ENCODE measurements at places on chromosomes 7 and 10.

GRCh38 chr10:60629332-60629731 is 148.9 kb upstream of the CDK1 start:
- DNase-seq = no peak

DNA sequence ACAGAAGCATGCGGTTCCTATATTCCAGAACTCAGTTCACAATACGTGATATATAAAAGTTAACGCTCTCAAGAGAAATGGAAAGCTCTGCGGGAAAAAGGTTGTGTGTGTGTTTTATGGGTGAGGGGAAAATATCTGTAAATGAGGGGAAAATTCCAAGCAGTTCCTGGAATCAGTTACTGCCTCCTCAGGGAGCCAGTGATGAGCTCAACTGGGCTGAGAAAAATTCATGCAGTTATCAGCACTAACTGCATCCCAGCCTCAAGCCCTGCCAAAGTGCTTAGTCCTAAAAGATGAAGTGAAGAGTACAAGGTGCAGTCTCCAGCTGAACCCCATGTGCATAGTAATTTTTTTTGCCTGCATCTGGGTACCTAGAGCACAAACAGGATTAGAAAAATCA is 191.9 kb downstream of the CDK14 start:
- DNase-seq = no peak

- DNase-seq = no peak
Observed at GRCh38 chr7:44694766-44695165, 53.9 kb upstream of the ZMIZ2 start.

GRCh38 chr7:44180631-44181030 is 8.6 kb downstream of the GCK start:
- no peak for DNase-seq

DNA sequence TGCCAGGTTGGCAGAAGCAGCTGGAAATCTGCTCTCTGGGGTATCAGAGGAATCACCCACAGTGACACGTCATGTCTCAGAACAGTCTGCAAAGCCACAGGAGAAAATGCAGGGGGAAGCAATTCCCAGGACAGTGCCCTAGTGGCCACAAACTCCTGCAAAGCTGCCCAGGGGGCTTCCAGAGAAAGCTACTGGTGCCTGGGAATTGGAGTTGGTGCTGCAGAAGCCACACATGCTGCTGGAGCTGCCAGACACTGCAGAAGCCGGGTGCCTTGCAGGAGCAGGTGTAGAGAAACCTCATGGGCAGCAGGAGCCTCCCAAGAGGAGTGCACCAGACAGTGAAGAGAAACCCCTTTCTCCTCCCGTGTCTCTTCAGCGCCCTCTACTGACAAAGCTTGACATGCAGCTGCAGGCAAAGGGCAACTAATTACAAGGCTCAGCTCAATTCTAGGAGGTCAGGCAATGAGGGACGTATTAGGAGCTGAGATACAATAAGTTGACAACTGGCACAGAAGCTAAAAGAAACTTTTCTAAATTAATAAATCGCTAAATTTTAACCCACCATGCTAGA is 30.2 kb upstream of the NUB1 start:
- no peak for DNase-seq

DNA sequence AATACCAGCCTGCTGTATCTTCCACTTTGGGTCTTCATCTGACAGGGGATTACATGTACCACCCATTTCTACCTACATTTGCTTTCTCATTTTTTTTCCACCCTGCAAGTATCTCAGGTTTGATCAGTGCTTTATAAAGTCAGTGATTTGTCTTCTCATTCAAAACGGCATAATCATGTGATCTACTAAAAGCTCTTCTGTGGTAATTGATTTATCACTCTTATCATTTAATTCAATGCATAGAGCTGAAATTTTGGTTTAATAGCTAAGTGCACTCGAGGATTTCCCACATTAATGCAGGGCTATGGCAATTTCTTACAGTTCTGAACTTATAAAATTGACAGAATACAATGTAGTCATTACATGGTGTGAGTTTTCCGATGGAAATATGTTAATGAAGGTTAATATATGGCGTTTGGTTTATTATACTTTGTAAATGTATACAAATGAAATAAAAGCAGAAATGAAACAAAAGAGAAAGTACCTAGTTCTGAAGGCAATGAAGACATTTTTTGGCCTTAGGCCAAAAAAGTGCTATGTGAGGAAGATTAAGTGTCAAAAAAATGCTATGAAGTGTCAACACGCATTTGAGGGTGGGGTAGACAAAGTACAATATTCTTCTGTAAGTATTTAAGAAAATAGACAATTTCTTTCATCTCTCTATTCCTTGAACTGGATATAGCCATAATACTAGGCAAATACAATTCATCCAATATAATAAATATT is 457.3 kb downstream of the ETV1 start:
- DNase-seq = no peak

- DNase-seq = no peak
Observed at GRCh38 chr7:404812-405488, 114.7 kb downstream of the PDGFA start.

- DNase-seq = no peak
Observed at GRCh38 chr10:73862011-73862410, 12.3 kb downstream of the CAMK2G start.

DNA sequence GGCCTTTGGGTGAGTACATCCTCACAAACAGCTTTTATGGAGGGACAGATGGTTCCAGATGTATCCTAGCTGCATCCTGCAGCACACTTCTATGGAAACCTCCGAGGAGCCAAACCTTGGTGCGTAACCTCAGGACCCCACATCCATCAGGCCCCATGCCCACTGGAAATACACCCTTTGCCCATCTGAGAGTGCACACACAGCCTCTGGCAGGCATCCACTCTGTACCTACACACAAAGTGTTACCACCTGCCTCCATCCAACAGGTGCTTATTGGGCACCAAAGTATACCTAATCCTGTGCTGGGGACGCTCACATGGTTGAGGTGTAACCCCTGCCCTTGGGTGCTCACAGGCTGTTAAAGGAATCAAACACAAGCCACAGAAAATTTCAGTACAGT is 117.9 kb downstream of the ADCY1 start:
- DNase-seq = no peak

- DNase-seq = no peak
Observed at GRCh38 chr7:131583430-131583829, 27.0 kb upstream of the PODXL start.

- DNase-seq = no peak
Observed at GRCh38 chr10:107340326-107340725, 175.8 kb upstream of the SORCS1 start.

DNA sequence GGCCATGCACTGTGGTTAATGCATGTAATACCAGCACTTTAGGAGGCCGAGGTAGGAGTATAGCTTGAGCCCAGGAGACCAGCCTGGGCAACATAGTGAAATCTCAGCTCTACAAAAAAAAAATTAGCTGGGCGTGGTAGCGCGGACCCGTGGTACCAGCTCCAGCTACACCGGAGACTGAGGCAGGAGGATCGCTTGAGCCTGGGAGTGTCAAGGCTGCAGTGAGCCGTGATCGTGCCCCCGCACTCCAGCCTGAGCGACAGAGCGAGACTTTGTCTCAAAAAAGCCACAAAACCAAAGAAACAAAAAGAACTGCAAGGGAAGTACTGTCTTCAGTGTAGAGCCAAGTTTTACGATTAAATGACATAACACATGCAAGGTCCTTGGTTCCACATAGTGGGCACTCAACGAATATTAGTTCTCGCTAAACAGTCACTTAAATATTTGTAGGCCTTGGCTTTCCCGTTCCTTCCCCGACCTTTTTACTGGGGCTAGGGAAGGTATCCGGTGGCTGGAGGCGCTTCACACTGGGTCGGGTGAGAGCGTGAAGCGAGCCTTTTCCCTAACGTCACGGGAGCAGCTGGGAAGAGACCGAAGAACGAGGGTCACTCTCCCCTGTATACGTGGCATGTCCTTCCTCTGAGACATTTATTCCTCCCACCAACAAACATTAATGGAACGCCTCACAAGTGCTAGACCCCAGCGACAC is 993 bp upstream of the SND1 start:
- DNase-seq = no peak

DNA sequence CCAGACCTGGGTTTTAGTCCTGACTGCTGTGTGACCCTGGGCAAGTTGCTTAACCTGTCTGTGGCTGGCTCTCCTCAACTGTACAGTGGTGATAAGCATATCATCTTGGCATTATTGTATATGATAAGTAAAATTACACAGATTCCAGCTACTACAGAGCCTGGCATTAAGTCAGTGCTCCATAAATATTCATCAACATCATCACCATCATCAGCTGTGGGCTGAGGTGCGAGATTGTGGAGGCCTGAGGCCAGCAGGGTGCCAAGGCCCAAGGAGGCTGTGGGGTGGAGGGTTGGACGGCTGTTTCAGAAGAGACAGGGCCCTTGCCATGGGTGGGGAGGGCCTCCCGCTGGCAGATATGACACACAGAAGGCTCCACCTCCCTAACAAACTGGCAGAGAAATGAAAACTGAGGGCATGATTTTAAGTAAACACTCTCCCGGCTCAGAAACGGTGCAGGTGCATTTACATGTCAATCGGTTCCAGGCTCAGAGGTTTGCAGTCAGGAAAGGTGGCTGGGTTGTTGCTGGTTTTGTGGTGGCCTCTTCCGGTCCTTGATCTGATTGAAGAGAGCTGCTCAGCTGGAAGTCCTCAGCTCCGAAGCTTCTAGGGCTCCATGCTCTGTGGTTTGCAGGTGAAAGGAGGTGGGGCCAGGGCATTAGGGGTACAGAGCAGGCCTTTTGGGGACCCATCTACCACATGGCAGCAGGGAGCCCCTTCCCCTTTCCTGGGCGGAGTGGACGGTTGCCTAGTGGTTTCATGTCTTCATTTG is 10.2 kb downstream of the CRYGN start:
- DNase-seq = peak; percentile 87

DNA sequence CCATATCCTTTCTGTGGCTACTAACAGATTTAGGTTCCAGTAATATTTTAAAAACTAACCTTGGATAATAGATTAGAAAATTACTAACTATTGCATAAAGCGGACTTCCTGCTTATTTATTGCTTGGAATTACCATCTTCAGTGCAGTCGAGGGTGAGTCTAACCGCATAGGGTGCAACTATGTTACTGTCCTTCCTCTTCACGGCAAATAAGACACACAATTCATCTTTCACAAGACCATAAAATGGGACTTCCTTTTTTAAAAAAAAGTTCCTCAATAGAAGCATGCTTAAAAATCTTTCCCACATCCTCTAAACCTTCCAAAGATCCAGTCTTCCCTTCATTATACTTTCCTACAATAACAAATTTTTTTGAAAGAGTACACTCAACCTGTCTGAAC is 2.1 kb downstream of the SLC25A40 start:
- DNase-seq = no peak

DNA sequence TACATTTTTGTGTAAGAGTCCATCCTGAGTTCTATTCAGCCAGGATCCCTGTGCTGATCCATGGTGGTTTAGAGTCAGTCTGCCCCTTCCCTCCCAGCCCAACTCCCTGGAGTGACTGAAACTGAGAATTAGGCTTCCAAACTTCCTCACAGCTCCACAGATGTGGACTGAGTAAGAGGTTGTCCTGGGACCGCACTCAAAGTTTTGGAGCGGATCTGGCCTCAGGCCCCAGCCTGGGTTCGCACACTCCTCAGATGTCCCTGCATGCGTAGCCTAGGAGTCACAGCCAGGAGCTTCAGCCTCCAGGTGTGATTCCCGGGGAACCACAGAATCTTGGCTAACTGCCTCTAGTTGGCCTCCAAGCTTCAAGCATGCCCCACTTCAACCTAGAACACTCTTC is 218.1 kb downstream of the C7orf25 start:
- no peak for DNase-seq

DNA sequence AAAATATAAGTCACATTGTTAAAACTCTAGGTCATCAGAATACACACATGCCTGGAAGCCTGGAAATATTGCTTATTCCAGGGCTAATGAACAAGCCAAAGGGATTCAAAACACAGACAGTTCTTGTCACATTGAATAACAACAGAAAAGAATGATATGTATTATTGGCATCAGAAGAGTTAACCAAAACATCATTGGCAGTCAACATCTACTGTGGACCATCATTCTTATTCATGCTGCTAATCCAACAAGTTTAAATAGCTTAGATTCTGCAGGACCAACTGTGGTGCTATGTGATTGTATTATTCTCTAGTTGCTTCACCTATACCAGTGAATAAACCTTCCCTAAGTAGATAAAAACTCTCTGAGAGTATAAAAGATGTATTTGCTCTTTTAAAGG is 198.3 kb downstream of the NEBL start:
- DNase-seq = no peak

DNA sequence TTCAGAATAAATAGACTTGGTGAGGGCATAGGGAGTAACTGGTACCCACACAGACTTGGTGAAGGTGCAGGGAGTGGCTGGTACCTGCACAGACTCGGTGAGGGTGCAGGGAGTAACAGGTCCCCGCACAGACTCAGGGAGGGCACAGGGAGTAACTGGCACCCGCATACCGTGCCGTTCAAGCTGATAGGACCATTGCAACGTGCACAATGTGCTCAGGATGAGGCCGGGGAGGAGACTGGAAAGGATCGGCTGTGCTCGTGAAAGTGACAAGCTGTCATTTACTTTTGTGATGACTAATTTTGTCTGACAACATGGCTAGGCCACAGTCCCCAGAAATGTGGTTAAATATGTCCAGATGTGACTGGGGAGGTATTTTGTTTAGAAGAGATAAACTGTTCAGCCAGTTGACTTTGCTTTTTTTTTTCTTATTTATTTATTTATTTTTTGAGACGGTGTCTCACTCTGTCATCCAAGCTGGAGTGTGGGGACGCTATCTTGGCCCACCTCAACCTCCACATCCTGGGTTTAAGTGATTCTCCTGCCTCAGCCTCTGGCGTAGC is 76.2 kb upstream of the NMT2 start:
- DNase-seq = no peak

DNA sequence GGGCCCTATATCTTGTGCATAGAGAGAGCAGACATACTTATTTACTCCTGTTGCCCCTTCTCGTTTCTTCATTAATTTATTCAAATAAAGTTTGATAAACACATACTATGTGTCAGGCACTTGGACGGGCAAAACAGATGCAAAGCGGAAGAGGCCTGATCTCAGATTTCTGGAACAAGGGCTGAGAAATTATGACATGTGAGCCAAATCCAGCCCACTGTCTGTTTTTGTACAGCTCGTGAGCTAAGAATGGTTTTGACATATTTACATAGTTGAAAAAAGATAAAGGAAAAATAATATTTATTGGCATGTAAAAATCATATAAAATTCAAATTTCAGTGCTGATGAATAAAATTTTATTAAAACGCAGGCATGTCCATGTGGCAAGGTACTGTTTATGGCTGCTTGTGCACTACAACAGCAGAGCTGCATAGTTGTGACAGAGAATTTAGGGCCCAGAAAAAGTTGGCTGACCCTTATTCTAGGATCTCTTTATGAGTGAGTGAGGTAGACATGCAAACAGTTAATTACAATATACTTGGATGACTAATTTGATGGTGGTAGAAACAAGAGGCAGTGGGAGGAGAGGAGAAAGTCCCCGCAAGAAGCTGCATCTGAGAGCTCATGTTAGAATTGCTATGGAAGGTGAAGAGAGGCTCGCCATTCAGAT is 68.1 kb upstream of the ITPRID1 start:
- DNase-seq = no peak

DNA sequence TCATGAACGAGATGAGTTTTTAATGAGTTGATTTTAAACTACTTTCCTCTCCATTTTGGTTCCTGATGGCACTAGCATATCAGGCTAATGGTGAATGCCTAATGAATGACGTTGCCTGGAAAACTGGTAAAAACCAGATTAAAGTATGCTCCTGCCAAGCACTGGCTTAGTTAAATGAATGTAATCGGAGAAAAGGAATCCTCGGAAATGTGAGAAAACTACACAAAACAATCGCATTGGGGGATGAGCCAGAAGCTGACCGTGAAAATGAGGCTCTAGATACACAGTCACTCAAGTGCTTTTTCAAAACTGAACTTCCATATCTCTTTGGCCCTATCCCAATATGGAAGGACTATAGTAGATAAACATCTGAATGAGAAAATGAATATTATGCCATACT is 153.8 kb upstream of the COL1A2 start:
- DNase-seq = no peak

All from CD4-positive, alpha-beta memory T cell (primary cell).